ENCODE measurements at places on chromosomes 3 and 15. TPM values are rescaled to one million over a fixed set of nuclear protein-coding genes. Genes with fewer than 3 reads are reported as not detected.

DNA sequence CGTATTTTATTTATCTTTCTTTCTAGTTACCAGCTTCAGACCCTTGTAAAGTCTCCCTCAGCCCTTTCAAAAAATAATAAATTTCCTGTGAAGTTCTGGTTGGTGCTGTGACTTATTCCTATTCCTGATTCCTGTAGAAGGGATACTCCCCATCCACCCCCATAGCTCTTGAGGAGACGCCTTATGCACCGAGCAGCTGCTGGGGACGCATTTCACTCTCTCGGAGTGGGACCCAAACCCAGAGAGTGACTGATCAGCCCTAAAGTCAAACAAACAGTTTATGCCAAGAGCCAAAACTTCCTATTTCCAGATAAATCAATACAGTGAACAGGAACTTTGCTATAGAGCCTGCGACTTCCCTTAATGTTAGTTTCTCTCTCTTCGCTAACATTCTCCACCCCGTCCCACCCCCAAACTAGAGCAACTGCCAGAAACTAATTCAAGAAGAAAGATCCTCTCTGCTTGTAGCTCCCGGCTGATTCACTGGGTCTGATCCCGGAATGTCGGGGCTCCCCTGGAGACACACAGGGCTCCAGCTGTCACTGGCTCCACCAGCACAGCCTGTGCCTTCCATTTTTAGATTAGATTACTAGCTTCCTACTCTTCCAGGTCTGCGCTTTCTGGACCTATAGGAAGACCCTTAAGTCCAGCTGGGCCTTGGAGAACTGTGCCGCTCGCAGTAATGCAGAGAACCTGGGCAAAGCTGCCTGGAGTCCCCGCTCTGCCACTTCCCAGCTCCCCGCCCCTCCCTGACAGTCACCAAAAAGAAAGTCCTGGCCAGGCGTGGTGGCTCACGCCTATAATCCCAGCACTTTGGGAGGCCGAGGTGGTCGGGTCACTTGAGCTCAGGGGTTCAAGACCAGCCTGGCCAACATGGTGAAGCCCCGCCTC, 45.2 kb downstream of the KLHL25 start:
- no peaks in the 10 kb centered on the region for H3K27me3 ChIP-seq
- H3K4me1 ChIP-seq: peaks cover 22% of the 10 kb centered on the region
- peaks cover 7% of the 10 kb centered on the region for H3K36me3 ChIP-seq
- no peak overlapping the region for H3K4me3 ChIP-seq
- no peak for DNase-seq

- no peaks in the 10 kb centered on the region for H3K36me3 ChIP-seq
- peaks cover 9% of the 10 kb centered on the region for H3K27me3 ChIP-seq
- DNase-seq: no peak
- H3K4me1 ChIP-seq: no peaks in the 10 kb centered on the region
Measured at GRCh38 chr3:125679258-125679657, 84.0 kb upstream of the OSBPL11 start.

GRCh38 chr15:79089890-79090486, 592 bp downstream of the RASGRF1 start:
- peaks cover 4% of the 10 kb centered on the region for H3K4me1 ChIP-seq
- H3K27ac ChIP-seq: no peak overlapping the region
- peaks cover 76% of the 10 kb centered on the region for H3K27me3 ChIP-seq
- H3K4me3 ChIP-seq: no peak overlapping the region

DNA sequence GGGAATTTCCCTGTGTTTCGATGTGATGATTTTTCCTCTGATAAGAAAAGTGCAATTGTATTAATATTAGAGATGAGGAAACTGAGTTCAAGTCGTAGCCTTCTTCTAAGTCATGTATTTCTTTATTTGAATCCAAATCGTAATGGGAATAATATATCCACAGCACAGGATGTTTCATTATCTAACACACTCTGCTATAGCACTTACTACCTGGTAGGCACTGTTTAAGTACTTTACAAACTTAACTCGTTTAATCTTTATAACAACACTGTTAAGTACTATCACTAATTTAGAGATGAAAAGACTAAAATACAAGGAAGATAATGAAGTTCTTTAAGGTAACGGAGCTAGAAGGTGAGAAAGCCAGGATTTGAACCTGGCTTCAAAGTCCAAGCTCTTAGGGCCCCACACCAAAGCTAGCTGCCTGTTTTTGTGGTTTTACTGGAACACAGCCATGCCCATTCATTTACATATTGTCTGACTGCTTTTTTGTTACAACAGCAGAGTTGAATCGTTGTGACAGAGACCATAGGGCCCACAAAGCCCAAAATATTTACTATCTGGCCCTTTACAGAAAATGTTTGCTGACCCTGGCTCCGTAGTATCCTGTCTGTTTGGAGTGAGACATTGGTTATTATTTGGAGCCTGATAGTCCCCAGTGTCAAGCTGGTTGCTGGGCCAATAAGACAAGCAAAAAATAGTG, 9.6 kb upstream of the ATP13A3 start:
- no peaks in the 10 kb centered on the region for H3K36me3 ChIP-seq
- H3K4me3 ChIP-seq: no peak overlapping the region
- no peak for DNase-seq
- H3K27me3 ChIP-seq: no peaks in the 10 kb centered on the region

Gene P3H2
- not detected for total RNA-seq

DNA sequence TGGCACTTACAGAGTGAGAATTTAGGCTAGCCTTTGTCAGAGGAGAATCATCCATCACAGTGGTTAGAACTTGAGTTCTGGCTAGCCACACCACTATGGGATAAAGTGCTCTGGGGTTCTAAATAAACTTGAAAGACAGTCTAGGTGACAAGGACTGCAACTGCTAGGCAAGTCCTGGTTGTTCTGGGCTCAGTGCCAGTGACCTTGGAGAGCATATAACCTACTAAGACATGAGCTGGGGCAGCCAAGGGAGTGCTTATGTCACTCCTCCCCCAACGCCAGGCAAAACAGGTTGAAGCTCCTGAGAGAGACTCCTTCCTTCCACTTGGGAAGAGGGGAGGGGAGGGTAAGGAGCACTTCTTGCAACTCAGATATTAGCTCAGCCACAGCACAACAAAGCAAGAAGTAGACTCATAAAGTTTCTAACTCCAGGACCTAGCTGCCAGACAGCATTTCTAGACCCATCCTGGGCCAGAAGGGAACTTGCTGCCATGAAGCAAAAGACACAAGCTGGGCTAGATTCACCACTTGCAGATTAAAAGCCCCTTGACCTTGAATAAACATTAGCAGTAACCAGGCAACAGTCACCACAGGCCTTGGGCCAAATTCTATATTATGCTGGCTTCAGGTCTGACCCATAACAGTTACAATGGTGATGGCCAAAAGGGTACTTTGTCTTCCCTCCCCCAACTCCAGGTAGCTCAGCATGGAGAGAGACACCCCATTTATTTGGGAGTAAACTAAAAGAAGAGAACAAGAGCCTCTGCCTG, 963.7 kb downstream of the PLOD2 start:
- no peak overlapping the region for H3K4me3 ChIP-seq
- H3K27me3 ChIP-seq: no peaks in the 10 kb centered on the region
- H3K36me3 ChIP-seq: no peaks in the 10 kb centered on the region
- no peaks in the 10 kb centered on the region for H3K4me1 ChIP-seq
- DNase-seq: no peak

DNA sequence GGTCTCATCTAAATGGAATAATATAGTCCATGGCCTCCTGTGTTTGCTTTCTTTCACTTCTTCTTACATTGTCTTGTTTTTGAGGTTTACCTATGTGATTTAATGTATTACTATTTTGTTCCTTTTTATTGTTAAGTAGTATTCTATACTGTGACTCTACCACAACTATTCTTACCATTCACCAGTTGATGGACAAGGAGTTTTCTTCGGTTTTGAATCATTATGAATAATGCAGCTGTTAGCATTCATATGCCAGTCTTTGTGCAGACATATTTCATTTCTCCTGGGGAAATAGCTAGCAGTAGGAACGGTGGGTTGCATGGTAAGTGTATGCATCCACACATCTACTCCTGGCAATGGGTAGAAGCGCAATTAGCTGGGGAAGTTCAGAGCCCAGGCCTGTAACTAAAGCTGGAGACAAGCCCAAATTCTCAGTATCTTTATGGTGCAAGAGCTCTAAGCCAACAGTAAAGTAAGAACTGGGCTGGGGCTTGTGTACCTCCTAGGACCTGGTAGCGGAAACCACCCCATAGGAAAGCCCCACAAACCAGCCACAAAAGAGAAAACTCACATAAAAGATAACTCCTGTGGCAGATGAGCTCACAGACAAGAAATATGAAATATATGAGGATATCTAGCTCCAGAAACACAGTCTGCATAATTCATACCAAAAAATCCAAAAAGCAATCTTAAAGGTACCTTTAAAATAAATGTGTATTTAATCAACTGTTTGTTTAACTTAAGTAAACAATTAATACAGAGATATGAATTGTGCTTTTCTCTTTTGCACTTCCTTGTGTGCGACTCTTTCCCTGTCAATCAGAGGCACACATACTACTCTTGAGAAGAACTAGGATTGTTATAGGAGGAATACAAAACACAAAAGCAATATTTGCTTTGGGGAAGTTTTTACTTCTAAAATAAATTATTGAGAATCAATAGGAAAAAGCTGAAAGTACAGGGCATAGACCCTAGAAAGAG, 2.7 kb upstream of the CSTA start:
- H3K27me3 ChIP-seq: peaks cover 8% of the 10 kb centered on the region
- peak; percentile 30 for DNase-seq
- H3K4me1 ChIP-seq: peaks cover 22% of the 10 kb centered on the region
- H3K27ac ChIP-seq: peak overlapping the region; percentile 9
- peaks cover 4% of the 10 kb centered on the region for H3K36me3 ChIP-seq

DNA sequence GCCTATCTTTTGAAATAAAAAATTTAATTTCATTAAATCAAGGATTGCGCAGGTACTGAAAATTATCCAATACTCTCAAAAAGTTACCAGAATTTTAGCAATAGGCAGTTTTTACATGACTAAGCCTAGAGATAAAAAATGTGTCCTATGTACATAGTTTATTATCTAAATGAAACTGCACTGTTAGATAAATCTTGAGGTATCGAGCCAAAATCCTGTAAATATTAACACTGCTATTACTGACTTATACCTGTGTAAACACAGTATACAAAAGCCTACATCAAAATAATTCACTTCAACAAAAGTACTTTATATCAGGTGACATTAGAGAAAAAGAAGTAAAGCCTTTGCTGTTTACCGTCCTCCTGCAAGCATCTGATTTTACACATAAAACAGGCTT, 60.7 kb downstream of the TASOR start:
- H3K27me3 ChIP-seq: no peaks in the 10 kb centered on the region
- H3K4me3 ChIP-seq: no peak overlapping the region
- peaks cover 11% of the 10 kb centered on the region for H3K4me1 ChIP-seq
- peaks cover 44% of the 10 kb centered on the region for H3K36me3 ChIP-seq

- H3K27ac ChIP-seq: no peak overlapping the region
- no peaks in the 10 kb centered on the region for H3K27me3 ChIP-seq
- H3K4me3 ChIP-seq: no peak overlapping the region
- H3K4me1 ChIP-seq: peaks cover 14% of the 10 kb centered on the region
Measured at GRCh38 chr3:107837895-107838612, 252.8 kb downstream of the CD47 start.

GRCh38 chr15:64373360-64373759, 7.9 kb downstream of the PCLAF start:
- H3K4me1 ChIP-seq: peaks cover 4% of the 10 kb centered on the region
- H3K27ac ChIP-seq: no peak overlapping the region
- peaks cover 41% of the 10 kb centered on the region for H3K36me3 ChIP-seq
- H3K27me3 ChIP-seq: no peaks in the 10 kb centered on the region

DNA sequence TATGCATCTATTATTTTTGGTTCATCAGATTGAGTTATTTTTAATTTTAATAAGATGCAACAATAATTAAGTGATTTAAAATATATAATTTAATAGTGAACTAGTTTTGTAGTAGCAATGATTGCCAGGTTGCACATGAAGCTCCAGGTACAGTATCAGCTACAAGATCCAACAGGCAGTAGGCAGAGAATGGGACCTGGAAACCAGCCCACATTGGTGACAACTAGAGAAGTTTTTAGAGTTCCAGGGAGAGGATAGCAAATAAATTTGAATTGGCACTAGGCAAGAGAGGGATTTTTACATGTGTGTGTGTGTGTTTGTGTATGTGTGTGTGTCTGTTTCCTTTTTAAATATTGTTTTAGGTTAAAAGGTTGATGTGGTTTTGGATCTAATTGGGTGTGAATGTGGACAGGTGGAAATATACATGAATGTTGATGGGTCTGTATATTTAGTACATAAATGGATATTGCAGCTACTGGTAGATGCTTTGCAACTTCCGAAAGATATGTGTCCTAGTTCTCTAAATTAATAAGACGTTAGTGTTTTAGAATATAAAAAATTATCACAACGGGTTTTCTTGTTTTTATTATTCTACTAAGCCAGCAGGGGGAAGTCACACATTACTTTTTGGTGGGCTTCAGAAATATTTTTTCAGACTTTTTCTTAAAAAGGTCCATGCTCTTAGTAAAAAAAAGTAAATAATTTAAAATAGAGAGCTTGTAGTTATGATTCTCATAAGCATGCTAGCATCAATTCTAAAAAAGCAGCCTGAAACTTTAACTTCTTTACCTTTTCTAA, 110.1 kb upstream of the GBE1 start:
- no peaks in the 10 kb centered on the region for H3K4me1 ChIP-seq
- no peak overlapping the region for H3K27ac ChIP-seq
- DNase-seq: no peak

DNA sequence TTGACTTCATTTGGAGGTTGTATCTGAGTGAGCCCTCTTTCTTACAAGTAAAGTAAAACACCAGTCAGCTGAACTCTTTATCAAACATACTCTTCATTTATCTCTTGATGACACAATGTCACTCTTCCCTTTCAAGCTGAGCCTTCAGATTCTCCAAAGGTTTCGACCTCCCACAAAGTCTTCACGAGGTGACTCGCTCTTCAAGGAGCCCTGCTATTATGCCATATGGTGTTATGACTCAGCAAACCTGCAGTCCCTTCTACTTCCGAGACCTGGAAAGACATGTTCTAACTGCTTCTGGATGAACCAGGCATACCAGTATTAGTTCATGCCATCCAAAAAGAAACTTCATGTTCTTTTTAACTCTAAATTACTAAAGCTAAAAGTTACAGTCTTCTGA, 23.1 kb downstream of the AADAC start:
- no peak for DNase-seq
- no peak overlapping the region for H3K27ac ChIP-seq
- H3K4me3 ChIP-seq: no peak overlapping the region
- peaks cover 3% of the 10 kb centered on the region for H3K4me1 ChIP-seq
- H3K36me3 ChIP-seq: no peaks in the 10 kb centered on the region

Data from activated naive CD8-positive, alpha-beta T cell treated with anti-CD3 and anti-CD28 coated beads for 36 hours (primary cell).